Hematopoietic multipotent progenitor cell treated with erythropoietin and hydrocortisone succinate and interleukin-3 and kit ligand, for 4 days (in vitro differentiated cells): ENCODE measurements at places on chromosomes 3 and 15.
A peak's percentile ranks its signal among the peaks of the same experiment; 100 is the strongest.

GRCh38 chr3:118000219-118000618, 1034.4 kb downstream of the IGSF11 start:
- peak; percentile 33 for DNase-seq

- DNase-seq: no peak
These were observed 954 bp upstream of the MAPKBP1 start for GRCh38 chr15:41773332-41773728.

DNA sequence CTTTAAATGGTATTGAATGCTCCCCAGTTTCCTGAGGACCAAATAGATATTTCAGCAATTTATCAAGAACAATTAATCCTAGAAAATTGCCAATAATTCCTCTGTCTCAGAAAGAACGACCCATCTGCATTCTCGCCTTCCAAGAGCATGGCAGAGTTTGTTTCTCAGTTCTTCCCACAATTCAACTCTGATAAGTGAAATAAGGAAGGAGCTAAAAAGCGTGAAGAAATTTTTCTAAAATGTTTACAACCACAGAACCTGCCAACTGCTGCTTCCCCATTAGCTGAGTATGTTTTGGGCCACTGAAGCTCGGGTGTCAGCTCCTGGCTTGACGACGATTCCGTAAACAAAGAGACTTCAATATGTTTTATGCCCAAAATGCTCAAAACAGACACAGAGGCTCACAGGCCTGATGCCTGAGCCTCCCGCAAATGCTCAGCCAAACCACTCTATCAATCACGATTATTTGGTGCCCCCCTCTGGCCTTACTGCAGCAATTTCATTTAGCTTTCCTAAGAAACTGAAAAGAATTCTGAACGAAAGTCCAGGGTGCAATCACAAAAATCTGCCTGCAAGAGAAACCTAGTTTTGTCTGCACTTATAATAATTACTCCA, 259.2 kb upstream of the CCDC54 start:
- DNase-seq: peak; percentile 81

GRCh38 chr3:159260049-159260662, 458.3 kb downstream of the MFSD1 start:
- peak; percentile 80 for DNase-seq

DNA sequence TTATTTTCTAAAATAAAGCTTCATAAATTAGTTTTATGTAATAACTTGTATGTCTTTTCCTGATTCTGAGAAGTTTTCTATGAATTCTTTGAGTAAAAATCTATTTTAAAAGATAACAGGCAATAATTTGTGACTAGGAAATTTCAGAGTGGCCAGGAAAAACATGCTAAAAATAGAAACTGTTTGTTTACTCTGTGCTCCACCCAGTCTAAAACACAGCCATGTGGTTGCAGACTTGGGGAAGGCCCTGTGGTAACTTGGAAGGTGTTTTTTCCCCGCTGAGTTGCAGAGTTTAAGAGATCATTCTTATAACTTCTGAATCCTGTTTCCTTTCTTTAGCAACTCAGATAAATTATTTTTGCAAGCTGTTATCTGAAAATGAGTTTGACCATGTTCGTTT, 21.9 kb downstream of the PLCL2 start:
- peak; percentile 55 for DNase-seq

DNA sequence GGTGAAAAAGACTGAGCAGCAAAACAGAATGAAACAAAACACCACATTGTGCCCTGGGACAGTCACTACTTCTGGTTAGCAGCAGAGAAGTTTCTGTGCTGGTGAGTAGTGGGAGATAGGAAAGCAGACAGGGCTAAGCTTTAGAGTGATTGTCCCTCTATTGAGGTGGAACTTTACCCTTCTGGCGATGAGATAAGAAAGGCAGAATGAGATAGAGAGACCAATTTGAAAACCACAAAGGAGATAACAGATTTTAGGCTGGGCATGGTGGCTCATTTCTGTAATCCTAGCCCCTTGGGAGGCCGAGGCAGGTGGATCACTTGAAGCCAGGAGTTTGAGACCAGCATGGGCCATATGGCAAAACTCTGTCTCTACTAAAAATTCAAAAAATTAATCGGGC, 208.5 kb downstream of the TBL1XR1 start:
- DNase-seq: peak; percentile 59

GRCh38 chr3:112773864-112774263, 72.8 kb downstream of the CD200R1L start:
- DNase-seq: peak; percentile 28

DNA sequence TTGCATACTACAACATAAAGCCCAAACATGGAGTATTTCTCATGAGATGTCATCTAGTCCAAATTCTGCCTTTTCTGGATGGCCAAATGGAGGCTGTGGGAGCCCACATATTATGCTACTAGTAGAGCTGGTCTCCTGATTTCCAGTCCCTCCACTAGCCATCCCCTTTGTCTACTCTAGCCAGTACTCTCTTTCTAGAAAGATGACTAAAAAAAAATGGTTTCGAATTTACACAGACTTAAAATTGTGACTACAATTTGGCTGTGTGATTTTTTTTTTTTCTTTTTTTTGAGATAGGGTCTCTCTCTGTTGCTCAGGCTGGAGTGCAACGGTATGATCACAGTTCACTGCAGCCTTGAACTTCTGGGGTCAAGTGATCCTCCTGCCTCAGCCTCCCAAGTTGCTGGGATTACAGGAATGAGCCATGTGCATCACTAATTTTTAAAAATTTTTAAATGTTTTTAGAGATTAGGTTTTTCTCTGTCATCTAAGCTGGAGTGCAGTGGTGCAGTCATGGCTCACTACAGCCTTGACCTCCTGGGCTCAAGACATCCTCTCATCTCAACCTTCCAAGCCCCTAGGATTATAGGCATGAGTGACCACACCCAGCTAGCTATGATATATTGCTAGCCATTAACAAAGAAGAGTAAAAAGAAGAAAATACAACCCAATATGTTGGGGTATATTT, 273.9 kb downstream of the ADAMTSL3 start:
- DNase-seq: no peak

DNA sequence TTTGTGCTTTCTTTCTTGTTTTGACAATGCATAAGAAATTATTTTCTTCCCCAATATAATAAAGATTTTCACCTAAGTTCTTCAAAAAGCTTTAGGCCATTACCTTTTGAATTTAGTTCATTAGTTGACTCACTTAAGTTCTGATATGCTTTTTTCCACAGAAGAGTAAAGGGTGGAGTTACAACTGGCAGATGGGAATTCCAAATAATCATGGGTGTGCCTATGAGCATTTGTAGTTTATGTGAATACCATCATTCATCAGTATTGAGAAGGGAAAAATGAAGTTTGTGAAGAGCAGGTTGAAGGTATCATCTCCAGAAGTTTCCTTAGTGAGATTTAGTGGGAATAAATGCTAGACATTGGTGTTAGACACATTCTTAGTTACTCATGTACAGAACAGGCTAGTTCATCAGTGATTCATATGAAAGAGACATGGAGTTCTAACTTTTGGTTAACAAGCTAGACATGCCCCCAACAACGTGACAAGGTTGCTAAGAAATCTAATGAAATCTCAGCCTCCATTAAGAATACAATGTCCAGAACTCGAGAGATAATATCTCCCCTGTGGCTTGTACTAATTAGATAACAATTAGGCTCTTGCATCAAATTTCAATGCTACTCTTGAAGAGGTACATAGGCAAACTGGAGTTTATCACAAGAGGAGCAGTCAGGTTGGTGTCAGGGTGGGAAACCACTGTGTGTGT, 16.9 kb upstream of the ALCAM start:
- no peak for DNase-seq

DNA sequence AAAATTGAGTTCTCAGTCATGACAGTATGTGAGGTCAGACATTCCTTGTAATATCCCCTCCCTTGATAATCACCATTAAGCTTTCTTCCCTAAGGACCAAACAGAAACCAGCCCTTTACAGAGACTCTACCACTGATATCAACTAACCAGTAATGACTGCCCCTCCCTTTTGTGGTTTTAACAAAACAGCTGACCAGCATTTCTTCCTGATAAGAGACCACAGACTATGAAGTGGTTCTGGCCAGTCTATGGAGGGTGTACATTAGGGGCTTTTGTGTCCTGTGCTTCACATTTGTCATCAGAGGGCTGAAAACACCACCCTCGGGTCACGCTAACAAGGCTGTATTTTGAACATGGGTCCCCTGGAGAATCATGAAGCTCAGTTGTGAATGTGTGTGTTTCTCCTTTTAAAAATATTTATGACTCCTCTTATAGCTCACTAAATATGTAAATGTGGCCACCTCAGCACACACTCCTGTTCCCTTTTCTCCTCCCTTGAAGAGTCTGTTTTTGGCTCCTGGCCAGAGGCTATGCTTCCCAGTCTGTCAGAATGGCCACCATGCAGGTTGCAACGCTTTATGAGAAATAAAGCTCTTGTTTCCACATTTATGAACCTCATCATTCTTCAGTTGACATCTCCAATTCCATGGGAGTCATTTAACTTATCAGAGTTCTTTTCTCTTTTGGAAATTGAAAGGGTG, 239.3 kb downstream of the CPNE4 start:
- peak; percentile 97 for DNase-seq

GRCh38 chr3:132973441-132973840, 64.8 kb upstream of the TMEM108 start:
- no peak for DNase-seq

DNA sequence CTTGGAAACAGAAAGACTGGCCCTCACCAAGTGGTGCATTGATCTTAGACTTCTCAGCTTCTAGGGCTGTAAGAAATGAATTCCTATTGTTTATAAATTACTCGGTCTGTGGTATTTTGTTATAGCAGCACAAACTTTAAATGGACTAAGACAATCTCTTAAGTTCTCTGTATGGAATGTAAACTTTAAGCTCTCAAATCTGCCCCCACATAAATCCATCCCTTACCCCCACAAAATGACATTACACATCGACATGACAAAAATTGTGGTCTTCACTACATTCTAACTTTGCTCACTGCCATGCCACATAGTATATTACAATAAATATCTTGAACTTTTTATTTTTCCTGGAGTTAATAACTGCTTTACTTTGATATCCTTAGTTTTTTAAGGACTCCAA, 121.3 kb downstream of the MYLK start:
- no peak for DNase-seq

- DNase-seq: no peak
These were observed 35.8 kb downstream of the GOLGA6L10 start for GRCh38 chr15:82313446-82313845.
